Stimulated activated CD4-positive, alpha-beta T cell treated with anti-CD3 and anti-CD28 coated beads, Interleukin-1b, Interleukin-23, amount 100 ng/mL, for 24 hours (primary cell): ENCODE measurements at places on chromosomes 1 and 21.

- DNase-seq: no peak
Measured at GRCh38 chr1:20074725-20075171, 4.8 kb downstream of the PLA2G5 start.

DNA sequence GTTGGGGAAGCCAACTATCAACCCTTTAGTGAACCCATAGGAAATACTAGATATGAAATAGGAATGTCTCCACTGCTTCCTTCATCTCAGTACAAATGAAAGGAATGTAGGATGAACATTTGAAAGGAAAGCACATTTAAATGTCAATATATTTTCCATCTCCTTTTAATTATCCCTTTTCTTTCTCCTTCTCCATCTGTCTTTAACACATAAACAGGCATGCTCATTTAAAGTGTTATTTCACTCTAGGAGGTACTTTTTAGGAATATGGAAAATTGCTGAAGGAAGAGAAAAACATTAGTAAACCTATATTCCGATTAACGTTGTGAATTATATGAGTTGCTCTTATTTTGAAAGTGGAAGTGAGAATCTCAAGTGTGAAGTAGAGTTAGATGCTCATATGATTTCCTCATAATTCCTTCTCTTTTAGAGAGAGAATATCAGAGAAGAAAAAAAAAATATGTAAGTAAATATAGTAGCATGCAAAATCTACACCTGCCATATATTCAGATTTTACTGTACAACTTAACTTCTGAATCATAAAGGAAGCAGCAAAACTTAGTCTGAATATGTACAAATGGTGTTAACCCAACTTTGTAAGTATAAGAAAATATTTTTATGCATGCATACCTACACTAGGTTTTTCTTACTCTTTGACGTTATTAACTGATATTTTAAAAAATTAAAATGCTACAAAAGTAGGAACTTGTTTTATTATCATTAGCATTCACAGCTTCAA is 406.9 kb upstream of the B3GALT2 start:
- DNase-seq: no peak

GRCh38 chr1:47709019-47709871 is 271.4 kb downstream of the FOXD2 start:
- no peak for DNase-seq

GRCh38 chr1:246355411-246356230 is 151.5 kb downstream of the SMYD3 start:
- no peak for DNase-seq

GRCh38 chr1:115988953-115989352 is 12.6 kb downstream of the SLC22A15 start:
- DNase-seq: no peak

- no peak for DNase-seq
Measured at GRCh38 chr1:235113183-235113917, 15.3 kb downstream of the TOMM20 start.

DNA sequence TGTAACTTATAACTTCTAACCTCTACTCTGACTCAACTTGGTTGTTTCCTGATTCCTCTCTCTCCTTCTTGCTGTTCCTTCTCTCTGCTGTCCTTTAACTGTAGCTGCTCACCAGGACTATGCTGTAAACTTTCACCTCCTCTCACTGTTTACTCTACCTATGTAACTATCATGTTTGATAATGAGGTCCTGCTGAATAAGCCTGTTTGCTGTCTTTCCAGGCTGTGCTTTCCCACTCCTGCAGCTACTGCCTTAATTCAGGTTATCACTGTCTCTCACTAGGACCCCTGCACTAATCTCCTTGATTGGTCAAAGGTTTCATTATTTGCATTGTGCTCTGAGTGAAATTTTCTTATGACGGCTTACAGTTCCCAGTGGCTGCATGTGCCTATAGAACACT is 633.9 kb upstream of the PTBP2 start:
- no peak for DNase-seq

DNA sequence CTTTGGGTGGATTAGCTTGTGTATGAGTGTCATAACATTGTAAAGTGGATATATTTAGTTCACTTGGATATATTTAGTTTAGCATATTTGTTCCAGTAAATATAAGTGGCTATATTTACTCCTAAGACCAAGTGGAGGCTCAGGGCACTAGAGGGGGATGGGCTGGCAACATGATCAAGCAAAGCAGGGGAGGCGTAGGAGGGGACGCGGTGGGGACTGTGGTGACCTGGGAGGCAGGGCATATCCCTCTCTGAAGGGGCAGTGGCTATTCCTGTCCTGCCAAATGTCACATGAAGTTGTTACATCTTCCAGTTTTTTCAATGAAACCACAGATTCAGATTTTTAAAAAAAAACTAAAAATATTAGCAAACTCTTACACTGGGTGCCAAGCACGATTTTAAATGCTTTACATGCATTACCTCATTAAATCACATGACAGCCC is 51.9 kb upstream of the EDN2 start:
- DNase-seq: no peak

DNA sequence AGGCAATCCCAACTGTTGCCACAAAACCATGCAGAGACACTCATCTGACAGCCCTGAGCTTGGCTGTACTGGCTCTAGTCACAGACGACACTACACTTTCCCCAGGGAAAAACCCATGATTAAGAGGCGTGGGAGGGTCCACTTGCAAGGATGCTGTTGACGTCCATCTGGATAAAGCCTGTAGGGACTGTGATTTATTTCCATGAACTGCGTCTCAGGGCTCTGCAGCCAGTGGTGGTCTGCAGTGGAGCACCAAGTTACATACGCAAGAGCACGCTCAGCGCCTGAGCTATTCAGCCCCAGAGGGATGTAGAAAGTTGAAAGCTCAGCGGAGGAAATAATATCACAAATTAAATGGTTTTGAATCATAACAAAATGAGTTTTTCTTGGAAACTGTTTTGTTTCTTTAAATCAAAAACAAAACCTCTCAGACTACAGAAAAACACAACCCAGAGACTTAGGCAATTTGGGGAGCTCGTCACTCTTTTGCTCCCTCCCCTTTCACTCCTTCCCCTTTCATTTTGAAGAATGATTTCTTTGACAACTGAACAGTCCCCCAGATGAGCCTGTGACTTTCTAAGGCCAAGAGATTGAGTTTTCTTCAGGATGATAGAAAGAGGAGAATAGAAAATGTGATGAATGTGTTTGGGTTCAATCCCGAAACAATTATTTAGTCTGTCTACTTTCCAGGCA is 71.2 kb downstream of the NGF start:
- no peak for DNase-seq

- DNase-seq: no peak
Measured at GRCh38 chr1:226649780-226650179, 89.3 kb downstream of the ITPKB start.

DNA sequence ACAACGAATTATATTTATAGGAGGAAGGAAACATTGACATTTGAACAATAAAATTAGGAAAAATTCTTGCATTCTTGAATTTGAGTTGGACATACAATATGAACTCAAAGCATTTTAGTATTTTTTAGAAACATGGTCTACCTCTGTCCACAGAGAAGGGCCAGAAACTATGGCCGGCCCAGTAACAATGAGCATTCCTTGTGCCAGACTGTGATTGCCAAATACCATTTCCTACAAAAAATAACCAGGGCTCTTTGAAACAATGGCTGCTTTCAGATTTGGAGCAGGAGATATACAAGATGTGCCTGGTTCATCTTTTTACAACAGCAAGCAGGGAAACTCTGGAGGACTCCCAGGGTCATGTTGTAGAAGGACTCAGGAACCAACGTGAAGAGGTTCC is 38.4 kb downstream of the NOS1AP start:
- DNase-seq: no peak

DNA sequence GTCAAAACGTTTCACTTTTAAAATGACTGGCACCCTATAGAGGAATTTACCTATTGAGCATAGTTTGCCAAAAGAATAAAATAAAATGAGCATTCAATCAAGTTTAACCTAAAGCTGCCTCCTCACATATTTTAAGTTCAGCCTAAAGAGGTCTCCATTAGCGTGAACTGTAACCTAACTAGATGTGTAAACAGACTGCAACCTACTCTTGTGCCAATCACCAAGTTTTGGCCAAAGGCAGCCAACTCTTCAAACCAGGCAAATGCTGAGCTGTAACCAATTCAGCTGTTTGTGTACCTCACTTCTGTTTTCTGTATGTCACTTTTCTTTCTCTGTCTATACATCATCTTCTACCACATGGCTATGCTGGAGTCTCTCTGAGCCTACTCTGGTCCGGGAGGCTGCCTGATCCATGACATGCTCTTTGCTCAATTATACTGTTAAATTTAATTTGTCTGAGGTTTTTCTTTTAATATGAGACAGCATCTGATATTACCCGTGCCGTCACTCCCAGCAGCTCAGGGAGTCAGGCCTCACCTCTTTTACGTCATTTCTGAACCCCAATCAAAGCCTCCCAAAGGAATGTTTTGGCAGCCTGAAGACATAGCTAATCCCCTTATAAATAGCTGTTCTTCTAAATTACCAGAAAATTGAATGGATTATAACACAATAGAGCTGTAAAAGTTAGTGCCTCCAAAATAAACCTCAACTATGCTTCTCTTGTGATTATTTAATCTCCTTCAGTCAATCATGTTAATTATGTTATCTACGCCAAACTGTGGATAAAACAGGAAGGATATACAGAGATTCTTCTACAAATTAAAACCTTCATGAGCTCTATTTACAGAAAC is 81.0 kb upstream of the NR5A2 start:
- DNase-seq: no peak

DNA sequence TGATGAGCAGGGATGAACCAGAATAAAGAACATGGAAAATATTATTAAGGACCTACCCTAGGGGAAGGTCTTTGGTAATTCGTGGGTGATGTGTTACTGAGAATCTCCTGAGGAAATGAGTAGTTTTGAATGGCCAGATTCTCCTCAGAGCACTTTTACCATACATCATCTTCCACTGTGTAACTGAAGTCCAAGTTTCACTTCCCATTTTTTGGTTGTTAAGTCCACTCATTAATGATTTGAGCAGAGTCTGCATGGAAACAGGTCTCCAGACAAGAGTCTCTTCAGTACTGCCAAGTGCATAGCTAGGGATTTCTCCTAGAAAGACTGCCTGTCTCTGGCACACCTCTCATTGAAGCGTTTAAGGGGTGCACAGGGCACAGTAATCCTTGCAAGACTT is 48.7 kb upstream of the PCP4 start:
- no peak for DNase-seq

GRCh38 chr21:31730712-31731055 is 1.2 kb downstream of the SCAF4 start:
- no peak for DNase-seq

DNA sequence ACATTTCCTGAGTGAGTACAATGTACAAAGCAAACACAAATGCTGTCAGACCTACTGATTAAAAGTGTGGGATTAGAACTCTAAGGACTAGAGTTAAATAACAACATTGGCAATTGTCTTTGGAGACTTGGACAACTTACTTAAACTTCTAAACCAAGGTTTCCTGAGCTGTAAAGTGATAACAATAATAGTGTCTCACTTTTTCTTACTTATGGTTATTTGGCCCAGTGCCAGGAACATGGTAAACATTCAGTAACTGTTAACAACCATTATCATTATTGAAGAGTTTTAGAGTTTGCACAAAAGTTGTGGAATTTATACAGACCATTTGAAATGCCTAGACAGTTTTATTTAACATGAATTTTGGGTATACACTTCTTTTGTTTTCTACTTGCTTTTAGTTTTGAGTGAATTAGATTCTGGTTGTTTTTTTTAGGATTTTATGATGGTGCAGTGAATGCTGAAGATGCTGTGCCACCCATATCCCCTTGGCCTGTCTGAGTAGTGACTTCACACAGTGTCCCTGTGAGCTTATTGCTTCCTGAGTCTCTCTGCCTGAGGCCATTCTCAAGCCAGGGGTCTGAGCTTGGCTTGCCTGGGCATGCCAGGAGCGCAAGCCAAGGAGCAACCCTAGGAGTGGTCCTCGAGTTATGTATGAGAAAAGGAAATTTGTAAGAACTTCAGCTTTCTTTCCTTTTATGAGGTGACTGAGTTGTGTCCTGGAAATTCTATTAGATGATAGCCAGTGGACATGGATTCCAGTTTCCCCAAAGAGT is 932.8 kb downstream of the TTLL7 start:
- DNase-seq: no peak

- DNase-seq: no peak
Measured at GRCh38 chr1:93549811-93550210, 101.9 kb downstream of the FNBP1L start.

- no peak for DNase-seq
Measured at GRCh38 chr1:85656256-85656655, 52.0 kb downstream of the ZNHIT6 start.

DNA sequence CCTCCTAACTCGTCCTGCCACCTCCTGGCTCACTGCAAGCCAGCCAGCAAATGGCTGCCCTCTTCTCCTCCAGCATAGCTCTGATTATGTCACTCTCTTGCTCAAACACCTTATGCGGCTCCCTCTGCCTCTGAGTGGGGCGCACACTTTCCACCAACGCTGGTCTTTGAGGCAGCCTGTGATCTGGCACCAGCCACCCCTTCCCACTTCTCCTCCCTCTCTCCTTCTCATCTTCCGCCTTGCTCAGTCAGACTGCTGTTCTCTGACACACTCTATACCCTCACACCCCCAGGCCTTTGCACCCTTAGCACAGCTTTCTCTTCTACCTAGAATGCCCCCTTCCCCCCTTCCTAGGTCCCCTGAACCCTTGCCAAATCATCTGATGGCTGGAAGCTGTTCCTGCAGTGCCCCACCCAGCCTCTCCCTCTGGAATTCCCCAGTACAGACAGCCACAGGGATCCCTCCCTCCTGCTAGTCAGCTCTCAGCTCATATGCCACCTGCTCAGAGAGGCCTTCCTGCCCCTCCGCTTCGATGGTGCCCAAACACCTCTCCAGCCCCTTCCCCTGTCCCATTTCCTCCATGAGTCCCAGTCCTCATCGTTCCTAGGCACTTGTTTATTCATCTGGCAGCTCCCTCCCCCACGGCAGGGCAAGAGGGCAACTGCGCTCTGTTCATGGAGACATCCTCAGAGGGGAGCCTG is 21.7 kb upstream of the PEF1 start:
- DNase-seq: no peak

DNA sequence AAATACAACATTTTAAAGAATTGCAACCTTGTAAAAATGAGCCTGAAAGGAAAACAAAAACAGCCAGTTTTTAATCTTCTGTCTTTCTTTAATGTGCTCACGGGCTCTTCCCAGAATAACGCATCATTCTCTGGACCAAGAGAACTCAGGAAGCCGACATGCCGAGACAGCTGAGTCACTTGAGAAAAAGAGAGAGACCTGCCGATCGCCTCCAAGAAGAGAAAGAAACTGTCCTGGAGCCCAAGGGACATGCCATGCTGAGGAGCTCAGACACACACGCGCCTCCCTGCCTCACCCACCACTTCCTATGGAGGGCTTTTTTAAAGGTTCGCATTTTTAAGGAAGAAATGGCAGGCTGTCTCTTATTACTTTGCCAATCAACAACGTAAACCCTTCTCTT is 176.4 kb downstream of the ZNF281 start:
- DNase-seq: no peak

- no peak for DNase-seq
Measured at GRCh38 chr1:201634261-201634660, 95.3 kb downstream of the NAV1 start.

DNA sequence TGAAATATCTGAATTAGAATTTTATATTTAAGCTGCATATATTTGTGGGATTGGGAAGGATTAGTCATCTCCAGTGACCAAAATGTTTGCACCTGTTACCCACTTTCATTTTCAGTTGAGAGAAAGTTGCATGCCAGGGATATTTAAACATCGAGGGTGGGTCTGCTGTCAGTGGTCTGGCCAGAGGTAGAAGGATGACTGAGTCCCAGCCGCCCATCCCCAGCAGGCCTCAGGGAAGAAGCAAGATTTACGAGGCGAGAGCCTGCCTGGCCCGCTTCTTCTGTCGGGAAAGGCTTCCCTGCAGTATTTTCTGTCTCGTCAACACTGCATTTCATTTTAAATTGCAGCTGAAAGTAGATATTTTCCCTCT is 1.4 kb upstream of the MAN1C1 start:
- no peak for DNase-seq

GRCh38 chr1:204199579-204199978 is 3.3 kb upstream of the KISS1 start:
- DNase-seq: no peak
